ENCODE measurements at places on chromosomes 2 and 18. TPM values are rescaled to one million over a fixed set of nuclear protein-coding genes. Genes with fewer than 3 reads are reported as not detected.

DNA sequence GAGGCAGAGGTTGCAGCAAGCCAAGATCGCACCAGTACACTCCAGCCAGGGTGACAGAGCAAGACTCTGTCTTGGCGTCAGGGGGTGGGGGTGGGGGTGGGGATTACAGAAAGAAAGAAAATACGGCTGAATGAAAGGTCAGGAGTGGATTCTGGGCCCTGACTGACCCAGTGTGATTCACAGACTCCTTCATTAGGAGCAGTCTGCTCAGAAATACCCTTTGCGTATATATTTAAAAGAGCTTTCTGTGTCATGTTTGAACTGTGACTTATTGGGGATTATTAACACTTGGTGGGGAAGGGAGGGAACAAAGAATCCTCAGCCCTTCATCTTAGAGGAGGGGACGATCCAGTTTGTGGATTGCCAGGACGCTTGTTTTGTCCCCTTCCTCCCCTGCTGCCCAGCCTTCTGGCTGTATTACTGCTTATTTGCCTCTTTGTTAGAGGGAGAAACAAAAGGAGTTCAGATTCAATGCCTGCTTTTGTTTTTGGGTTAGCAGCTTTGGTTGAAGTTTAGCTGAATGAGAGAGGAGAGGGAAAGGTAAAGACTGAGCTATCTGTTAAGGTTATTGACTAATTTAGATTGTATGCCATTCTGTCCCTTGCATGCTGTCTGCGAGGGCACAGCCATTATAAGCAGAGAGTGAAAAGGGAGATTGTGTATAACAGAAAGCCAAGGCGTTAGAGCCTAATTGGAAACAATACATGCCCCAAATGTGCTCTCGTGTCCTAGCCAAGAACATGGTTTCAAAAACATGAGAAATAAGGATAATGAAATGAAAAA is 118.3 kb downstream of the FMNL2 start:
- DNase-seq = no peak

The HMSD gene
- 2.0 TPM for polyA plus RNA-seq

The PLCL1 gene
- 23.4 TPM for polyA plus RNA-seq

The UGT1A1 gene
- polyA plus RNA-seq = 0.09 TPM
